ENCODE measurements at places on chromosomes 5 and 9.
A peak's percentile ranks its signal among the peaks of the same experiment; 100 is the strongest.

- peak; percentile 78 for DNase-seq
Measured at GRCh38 chr9:110058304-110058953, 149.5 kb downstream of the C9orf152 start.

DNA sequence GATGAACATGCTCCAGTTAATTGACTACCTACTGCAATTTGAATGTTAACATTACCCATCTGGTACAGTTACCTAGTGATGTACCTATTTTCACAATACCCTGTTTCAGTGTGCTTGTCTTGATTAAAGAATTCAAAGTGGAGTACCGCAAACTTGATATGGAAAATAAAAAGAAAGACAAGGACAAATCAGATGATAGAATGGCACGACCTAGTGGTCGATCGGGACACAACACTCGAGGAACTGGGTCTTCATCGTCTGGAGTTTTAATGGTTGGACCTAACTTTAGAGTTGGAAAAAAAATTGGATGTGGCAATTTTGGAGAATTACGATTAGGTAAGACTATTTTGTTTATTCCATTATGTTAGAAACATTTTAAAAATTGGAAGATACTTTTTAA, 33.5 kb downstream of the CSNK1G3 start:
- DNase-seq: peak; percentile 28

- no peak for DNase-seq
Measured at GRCh38 chr5:59042201-59043055, 459.6 kb downstream of the RAB3C start.

- DNase-seq: no peak
Measured at GRCh38 chr9:101574731-101575333, 19.9 kb downstream of the PPP3R2 start.

GRCh38 chr5:40999142-40999541, 72.0 kb downstream of the MROH2B start:
- DNase-seq: no peak

DNA sequence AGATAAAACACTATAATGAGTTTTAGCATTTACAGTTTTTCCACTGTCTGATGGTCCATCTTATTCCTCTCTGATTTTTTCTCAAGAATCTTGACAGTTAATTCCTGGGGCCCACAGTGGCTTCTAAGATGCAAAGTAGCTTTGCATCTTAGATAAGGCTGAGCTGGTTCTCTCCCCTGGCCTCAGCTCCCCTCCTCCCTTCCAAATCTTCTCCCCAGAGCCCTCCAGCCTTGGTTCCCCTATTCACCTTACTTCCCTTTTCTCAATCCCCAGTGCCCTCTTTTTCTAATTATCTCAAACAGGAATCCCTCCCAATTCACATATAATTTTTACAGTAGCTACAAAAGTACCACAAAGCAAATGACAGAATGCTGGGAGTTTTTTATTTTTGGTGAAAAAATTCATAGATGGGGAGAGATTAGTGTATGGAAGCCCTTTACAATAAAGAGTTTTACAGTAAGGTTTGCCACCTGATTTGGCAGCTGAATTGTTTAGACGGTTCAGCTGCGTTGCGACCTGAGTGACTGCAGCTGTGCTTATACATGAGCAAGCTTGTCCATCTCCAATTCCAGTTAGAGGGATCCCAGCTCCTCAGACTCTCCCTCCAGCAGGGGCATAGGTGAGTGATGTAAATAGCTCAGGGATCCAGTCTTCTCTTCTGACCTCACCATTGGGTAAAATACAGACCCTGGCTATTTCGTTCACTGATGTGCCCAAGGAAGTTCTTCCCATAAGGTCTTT, 51.4 kb upstream of the CKMT2 start:
- DNase-seq: no peak

DNA sequence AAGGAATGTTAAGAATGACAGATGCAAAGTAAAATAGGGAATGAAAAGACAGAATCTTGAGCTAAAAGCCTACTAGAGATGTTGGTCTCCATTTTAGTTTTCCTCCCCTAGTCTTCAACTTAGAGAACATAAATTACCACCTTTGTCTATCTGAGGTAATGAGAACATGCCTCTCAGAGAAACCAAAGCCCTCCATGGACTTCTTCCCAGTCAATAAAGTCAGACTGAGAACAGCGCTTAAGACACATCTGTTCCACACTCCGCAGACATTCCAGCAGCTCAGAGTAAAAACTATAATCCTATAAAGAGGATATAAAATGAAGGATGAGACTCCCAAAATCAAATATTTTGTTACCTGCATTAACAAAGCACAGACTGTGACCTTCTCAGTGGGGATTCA, 79.2 kb downstream of the DPYSL3 start:
- DNase-seq: no peak

DNA sequence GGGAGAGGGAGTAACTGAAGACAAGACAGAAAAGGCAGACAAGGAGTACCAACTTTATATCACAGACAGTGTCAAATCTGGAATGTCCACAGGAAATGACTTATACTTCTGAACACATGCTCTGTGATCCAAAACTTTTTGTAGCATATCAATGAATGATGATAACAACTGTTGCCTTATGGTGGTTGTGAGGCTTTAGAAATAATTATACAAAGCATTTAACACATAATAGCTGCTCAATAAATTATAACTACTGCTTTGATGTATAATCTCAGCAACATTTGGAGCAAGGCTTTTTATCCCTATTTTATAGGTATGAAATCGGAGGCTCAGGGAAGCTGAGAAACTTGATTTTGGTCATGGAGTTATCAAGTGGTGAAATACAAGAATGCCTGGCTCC, 3.3 kb upstream of the ASTN2 start:
- no peak for DNase-seq

GRCh38 chr5:10518347-10518746, 45.5 kb upstream of the ANKRD33B start:
- DNase-seq: no peak

GRCh38 chr9:13213337-13213736, 66.2 kb downstream of the MPDZ start:
- DNase-seq: no peak

- DNase-seq: no peak
Measured at GRCh38 chr9:109100543-109101201, 19.1 kb downstream of the TMEM245 start.

- DNase-seq: no peak
Measured at GRCh38 chr9:2613730-2614271, 7.8 kb upstream of the VLDLR start.

DNA sequence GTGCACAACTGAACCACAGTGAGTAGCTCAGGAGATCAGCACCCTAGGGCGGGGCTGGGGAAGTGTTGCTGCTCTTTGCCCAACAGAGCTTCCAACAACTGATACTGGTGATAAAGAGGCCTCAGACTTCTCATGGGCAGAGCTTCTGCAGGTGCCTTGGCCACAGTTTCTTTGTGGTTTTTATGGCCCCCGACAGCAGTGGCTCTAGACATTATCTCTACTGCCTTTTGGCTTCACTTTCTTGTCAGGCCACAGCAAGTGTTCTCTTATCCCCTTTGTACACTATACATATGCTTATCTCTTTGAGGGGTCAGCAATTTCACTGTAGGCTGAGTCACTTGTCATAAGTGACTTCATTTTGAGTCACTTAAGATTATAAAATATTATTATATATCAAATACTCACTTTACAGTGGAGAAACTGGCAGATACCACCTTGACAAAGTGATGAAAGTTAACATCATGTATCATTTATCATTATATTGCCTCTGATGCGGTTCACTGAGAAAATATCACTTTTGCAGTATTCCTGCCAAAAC, 90.9 kb upstream of the COX7C start:
- DNase-seq: no peak

DNA sequence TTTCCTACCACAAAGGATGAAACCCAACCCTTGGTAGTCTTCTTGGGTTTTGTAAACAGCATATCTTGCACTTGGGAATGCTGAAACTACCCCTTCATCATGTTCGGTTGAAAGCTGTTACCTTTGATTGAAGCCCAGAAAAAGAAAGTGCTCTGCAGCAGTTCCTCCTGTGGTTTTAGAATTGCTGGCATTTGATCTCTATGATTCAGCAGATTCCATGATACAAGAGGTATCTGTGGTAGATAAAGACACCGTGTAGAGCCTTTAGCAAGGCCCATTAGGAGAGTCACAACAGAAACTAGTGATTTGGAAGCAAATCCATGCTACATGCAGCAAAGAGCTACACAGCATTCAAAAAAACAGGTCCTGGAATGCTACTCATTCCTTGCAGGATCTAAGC, 557.0 kb downstream of the TLE1 start:
- DNase-seq: no peak

DNA sequence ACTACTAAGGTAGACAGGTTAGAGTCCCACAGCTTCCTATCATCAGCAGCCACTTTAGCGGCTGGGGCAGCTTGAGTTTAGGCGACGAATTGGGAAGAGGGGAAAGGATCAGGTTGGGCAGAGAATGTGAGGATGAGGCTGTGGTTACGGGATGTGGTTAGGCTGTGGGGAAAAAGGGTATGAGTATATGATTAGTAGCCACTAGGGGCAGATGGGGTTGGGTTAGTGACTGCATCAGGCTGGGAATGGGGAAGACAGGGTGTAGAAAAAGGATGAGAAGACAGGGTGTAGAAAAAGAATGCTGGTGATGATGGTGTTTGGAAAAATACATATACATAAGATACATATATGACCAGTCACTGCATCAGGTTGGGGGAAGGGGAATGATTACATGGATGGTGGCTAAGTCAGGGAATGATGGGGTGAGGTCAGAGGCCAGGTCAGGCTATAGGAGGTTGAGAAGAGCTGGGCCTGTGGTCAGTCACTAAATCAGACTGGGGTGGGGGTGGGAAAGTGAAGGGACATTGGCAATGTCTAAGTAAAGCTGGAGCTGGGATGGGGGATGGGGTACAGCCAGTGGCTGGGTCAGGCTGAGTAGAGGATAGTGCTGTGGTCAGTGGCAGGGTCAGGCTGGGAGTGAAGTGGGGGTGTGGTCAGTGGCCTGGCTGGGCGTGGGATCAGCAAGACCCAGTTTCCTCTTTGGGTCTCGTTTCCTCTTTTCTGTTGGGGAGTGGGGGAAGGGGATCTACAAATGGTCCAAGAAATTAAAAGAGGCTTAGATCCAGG, 2.1 kb downstream of the TLN1 start:
- peak; percentile 55 for DNase-seq

GRCh38 chr9:80560976-80561375, 989.2 kb downstream of the TLE4 start:
- DNase-seq: no peak

- no peak for DNase-seq
Measured at GRCh38 chr5:106759581-106759980, 911.2 kb downstream of the EFNA5 start.

- DNase-seq: no peak
Measured at GRCh38 chr5:104998169-104998568, 1435.6 kb upstream of the NUDT12 start.

DNA sequence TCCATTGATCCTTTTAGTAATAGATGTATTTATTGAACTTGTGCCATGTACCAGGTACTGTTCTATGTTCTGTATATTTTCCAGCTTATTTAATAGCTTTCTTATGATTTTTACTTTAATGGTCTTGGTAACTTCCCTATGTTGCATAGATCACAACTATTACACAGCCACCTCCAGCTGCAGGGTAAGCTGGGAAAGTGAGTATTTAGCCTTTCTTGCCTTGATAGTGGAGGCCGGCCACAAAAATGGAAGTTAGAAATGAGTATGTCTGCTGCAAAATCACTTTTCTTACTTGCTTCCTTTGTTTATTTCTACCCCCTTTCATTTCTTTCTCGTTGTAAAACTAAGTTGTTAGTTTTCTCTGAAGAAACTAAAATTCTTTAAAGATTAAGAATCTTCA, 43.1 kb upstream of the ANKDD1B start:
- no peak for DNase-seq

GRCh38 chr5:179199246-179199645, 139.1 kb downstream of the ZNF354C start:
- DNase-seq: no peak

DNA sequence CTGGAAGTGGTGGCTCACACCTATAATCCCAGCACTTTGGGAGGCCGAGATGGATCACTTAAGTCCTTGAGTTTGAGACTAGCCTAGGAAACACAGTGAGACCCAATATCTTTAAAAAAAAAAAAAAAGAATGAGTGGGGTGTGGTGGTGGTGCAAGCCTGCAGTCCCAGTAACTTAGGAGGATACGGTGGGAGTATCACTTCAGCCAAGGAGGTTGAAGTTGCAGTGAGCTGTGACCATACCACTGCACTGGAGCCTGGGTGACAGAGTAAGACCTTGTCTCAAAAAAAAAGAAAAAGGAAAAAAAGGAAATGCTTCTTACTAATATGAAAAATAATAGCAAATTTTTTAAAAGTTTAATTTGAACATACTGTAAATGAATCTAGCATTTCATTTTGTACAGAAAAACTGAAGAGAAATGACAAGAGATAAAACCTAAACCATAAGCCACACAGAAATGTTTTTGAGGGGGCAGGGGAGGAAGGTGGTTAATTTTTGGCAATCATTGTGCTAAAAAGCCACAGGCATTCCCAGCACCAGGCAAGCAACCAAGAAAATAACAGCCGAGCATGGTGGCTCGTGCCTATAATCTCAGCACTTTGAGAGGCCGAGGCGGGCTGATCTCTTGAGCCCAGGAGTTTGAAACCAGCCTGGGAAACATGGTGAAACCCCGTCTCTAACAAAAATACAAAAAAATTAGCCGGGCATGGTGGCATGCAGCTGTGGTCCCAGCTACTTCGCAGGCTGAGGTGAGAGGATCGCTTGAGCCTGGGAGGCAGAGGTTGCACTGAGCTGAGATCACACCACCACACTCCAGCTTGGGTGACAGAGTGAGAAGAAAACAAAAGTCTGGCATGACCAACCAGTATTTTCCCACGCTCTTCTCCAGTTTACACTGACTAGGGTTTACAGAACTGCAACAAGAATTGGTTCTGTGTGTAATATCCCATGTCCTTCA, 114.5 kb upstream of the NR5A1 start:
- DNase-seq: no peak

DNA sequence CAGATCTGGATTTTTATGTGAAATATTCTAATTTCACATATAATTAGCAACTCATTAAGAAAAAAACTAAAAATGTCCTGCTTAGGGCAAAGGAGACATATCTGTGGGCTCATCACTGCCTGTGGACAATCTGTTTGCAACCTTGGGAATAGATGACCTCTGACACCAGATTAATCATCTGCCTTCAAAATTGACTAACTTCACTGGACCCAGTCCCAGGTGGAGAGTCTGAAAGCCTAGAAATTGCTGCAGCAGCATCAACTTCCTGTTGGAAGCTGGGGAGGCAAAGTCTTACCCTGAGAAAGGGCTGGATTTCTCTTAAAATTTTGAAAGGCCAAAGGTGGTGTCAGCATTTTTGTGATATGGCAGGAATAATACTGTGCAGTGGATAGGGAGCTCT, 76.3 kb upstream of the TNC start:
- DNase-seq: no peak

GRCh38 chr5:4206127-4206526, 610.5 kb downstream of the IRX1 start:
- no peak for DNase-seq

DNA sequence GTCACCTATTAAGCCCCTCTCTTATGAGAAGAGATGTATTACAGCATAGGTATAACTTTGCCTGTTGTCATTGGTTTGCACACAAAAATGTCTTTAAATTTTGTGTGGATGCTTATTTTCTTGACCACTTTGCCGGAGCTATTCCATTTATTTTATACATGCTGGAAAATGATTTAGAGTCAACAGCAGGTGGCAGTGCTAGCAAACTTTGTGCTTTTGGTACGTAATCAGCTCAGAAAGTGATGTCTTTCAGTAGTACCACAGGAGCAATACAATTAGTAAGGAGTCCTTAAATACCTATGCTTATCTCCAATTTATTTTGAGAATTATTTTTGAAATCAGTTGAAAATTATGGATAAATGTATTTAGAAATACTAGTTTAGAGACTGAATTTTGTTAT, 19.8 kb upstream of the NUDT12 start:
- DNase-seq: no peak

Data from colonic mucosa (tissue), 4 donors.